Common myeloid progenitor, CD34-positive (primary cell): ENCODE measurements at places on chromosomes 5 and 9.
A peak's percentile ranks its signal among the peaks of the same experiment; 100 is the strongest.

- DNase-seq, result no peak
Measured at GRCh38 chr5:171323806-171324632, 15.0 kb downstream of the TLX3 start.

GRCh38 chr5:139711067-139711905 lies 63.1 kb downstream of the CXXC5 start:
- DNase-seq, result peak; percentile 86

- DNase-seq, result no peak
Measured at GRCh38 chr5:158874792-158875191, 224.9 kb downstream of the EBF1 start.

GRCh38 chr5:176810687-176811501 lies 535 bp downstream of the UNC5A start:
- peak; percentile 36 for DNase-seq

DNA sequence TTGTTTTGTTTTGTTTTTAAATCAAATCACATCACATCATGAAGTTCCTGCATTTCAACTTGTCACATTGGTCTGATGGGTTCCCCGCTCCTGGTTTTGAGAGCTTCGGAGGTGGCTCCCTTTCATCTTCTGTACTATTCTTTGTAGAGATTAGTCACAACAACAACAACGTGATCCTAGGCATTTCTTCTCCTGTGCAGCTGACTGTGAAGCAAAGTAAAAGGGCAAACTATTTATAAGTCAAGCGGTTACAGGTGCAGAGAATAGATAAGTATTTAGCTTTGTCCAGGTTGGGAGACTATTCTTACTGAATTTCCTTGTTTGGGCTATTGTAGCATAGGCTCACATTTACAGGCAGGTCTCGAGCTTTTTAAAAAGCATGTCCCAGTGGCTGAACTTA lies 197.7 kb upstream of the CDKN2B start:
- DNase-seq, result no peak
